NCI-H146 (cell line): ENCODE measurements at places on chromosomes 1 and 21.
A peak's percentile ranks its signal among the peaks of the same experiment; 100 is the strongest.

DNA sequence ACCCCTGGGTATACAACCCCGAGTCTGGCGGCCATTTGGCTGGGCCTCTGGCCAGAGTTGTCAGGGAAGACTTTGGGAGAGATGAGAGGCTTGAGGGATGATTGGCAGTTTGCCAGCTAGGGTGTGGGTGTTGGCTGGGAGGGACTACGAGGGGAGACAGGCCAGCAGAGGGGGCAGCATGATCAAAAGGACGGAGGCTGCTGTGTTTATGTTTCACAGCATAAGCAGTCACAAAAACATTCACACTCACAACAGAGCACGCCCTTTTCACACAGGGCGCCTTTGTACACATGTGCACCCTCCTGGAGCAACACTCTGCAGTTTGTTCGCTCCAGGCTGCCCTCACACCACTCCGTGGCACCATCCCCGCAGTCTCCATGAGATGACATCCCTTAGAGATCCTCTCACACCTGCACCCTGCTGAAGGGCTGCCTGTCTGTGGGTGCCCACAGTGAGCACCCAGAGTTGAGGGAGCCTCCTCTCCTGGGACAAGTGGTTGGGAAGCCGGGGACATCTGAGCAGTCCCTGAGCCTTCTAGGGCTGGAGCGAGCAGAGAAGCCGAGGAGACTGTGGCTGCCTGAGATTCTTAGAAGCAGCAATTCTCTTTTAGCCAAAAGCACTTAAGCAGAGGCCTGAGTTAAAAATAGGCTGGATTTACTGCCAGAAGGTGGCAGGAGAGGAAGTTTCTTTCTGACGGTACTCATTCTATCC, 15.4 kb downstream of the EFNA3 start:
- DNase-seq, result peak; percentile 59

DNA sequence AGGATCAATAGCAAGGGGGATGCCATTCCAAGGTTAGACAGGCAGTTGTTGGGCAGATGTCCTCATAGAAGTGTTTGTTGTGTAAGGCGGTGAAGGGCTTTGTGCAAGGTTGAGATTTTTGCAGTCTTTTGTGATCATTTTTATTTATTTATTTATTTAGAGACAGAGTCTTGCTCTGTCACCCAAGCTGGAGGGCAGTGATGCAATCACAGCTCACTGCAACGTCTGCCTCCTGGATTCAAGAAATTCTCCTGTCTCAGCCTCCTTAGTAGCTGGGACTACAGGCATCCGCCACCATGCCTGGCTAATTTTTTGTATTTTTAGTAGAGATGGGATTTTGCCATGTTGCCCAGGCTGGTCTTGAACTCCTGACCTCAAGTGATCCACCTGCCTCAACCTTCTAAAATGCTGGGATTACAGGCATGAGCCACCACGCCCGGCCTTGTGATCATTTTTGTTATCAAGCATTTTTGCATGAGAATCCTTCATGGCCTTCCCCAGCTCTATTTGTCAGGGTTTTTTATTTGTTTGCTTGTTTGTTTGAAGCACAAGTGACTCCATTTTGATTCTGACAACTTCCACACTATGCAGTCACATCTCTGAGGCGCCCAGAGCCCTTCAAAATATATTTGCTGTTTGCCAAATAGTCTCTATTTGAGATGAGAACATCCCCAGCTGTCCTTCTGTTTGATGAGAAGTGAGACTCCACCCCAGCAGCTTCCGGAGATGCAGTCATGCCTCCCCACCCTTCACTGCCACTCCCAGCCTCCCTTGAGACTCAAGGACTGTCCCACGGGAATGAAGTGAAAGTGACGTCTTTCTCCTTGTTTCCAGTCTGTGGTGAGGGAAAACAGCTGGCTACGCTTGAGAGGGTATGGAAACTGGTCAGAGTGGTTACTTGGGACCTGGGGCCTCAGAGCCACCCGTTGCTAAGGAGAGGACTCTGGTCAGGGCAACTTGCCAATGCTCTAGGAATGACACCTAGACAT, 38.0 kb downstream of the TMEM50B start:
- DNase-seq, result peak; percentile 51

DNA sequence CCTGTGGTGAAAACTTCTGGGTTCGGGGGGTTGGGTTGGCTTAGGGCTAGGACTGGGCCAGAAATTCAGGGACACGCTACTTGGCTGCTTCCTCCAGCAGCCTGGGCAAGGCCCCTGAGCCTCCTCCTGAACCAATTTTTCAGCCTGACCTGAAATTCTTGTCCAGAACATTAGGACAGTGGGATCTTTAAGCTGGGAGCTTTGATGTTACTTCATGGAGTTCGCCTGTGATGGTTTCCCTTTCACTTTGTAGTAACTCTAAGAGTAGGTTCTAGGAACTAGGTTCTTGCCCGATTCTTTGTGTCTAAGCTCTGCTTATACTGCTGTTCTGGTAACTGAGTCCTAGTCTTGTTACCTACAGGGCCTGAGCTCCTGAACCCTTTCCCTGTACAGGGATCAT, 75.3 kb downstream of the S1PR1 start:
- DNase-seq, result no peak

DNA sequence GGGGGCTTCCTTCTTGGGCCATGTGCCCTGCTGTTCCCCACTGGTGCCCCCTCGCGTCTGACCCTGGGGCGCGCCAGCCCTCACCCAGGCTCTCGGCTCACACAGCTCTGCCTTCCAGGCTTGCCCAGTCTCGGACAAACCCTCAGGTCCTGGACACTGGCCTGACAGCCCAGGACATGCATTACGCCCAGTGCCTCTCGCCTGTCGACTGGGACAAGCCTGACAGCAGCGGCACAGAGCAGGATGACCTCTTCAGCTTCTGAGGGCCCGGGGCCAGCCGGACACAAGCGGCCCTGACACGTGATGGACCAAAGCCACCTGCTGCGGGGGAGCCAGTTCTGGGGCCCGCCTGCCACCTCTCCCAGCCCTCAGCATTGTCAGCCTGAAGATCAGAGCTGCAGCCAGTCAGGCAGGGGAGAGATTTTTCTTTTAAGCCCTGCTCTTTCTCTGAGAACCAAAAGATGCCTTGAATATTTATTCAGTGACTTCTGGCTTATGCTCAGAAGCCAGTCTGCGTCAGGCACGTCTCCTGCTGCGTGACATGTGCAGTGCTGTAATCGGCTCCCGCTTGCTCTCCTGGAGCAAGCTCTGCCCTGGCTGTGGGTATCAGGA, 23.4 kb downstream of the LDLRAP1 start:
- no peak for DNase-seq

DNA sequence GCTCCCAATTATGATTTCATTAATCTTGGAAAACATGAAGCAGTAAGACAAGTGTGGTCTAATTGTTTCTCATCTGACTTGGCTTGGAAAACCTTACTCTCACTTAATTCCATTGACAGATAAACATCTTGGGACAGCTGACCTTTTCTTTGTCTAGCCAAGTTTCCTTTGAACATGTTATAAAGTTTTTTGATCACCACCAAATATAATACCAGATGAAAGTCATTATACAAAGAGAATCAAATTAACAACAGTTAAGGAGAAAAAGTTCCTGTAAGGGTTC, 50.2 kb downstream of the ALG14 start:
- no peak for DNase-seq

- DNase-seq, result no peak
Measured at GRCh38 chr21:25964015-25964414, 206.6 kb downstream of the APP start.

DNA sequence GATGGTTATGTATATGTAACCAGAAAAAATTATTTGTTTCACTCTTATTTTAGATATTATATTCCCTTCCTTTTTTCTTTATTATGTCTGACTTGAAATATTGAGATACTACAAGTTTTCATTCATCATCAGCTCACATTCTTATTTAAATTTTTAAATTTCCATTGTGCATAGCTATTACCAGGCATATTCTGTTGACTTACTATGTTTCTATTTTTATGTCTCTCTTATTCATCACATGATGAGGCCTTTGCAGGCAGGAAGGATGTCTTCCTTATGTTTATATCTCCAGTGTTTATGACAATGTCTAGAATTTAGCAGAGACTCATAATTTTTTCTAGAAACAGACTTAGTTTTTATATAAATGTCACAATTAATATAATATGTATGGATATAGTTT, 221.9 kb upstream of the KCTD3 start:
- no peak for DNase-seq

DNA sequence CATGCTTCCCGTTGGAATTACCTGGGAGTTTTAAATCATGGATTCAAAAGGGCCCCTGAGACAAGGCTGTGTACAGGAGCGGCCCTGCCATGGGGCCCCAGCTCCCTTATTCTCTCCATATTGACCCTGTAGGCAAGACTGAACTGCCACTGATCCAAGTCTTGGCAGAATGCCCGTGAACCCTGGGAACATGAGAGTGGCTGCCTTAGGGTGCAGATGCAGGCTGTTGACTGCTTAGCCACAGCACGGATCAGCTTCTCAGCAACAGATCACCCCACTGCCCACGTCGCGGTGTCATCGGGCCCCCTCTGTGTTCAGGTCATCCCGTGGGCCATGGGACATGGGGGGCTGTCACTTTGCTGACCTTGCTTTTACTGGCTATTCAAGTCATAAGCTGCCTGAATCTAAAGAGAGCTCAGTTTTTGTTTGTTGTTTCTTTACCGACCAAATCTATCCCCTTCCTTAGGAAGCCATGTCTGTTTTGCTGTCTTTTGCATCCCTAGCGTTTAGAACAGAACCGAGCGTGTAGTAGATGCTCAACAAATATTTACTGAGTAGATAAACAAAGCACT, 83.4 kb downstream of the MATN1 start:
- no peak for DNase-seq

GRCh38 chr1:184031409-184032107, 6.0 kb downstream of the COLGALT2 start:
- no peak for DNase-seq

- DNase-seq, result no peak
Measured at GRCh38 chr1:153929981-153930948, 7.5 kb upstream of the GATAD2B start.

GRCh38 chr21:38504066-38504465, 5.8 kb upstream of the ERG start:
- no peak for DNase-seq

GRCh38 chr21:42733037-42733627, 79.7 kb downstream of the PDE9A start:
- no peak for DNase-seq

DNA sequence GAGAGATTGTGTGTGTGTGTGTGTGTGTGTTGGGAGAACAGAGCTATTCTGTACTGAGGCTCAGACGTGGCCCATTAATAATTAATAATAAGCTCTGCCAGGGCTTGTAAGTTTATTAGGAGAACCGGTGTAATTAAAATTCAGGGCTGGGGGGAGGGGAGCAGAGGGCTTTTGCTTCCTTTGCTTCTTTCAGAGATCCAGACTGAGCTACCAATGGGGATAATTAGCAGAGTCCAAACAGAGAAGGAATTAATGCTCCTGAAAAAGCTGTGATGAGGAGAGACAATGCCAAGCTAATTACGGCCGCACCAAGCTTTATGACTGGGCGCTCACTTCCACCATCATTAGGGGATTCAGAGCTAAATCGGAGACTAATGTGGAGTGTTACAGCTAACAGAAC, 4.5 kb downstream of the SYT6 start:
- DNase-seq, result no peak

- no peak for DNase-seq
Measured at GRCh38 chr1:68087184-68087583, 36.8 kb upstream of the DIRAS3 start.
